Testis (tissue), 5 donors: ENCODE measurements at places on chromosomes 5 and 9. TPM values are rescaled to one million over a fixed set of nuclear protein-coding genes. Genes with fewer than 3 reads are reported as not detected.

The ARL14EPL gene
- not detected for total RNA-seq

The MAMDC4 gene
- 21.9 TPM for total RNA-seq

The SPINK4 gene
- total RNA-seq = not detected

The TEK gene
- 3.2 TPM for total RNA-seq

The CNTFR gene
- total RNA-seq = 16.0 TPM

The CAPSL gene
- 3.5 TPM for total RNA-seq

- H3K4me1 ChIP-seq = no peaks in the 10 kb centered on the region
- no peak overlapping the region for H3K4me3 ChIP-seq
- no peaks in the 10 kb centered on the region for H3K27me3 ChIP-seq
- H3K36me3 ChIP-seq = no peaks in the 10 kb centered on the region
- DNase-seq = no peak
Observed at GRCh38 chr9:76701441-76702039, 62.7 kb upstream of the PCA3 start.

DNA sequence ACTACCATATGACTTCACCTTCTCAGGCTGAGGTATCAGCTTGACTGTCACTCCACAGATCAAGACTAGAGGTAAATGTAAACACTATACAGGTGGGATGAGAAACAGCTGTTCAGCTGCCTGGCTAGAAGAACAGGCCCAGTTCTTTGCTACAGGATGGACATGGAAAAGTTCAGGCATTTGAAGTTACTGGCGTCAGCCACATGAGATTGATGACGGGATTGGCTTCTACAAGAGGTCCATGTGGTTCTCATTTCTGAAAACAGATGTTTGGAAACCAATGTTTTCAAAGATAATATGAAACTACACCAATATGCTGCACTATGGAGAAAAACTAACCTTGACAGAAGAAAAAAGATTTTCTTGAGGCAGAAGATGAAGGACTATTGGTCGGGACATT is 324.1 kb downstream of the CDH10 start:
- H3K4me3 ChIP-seq = no peak overlapping the region
- no peaks in the 10 kb centered on the region for H3K36me3 ChIP-seq
- no peak for DNase-seq
- no peaks in the 10 kb centered on the region for H3K27me3 ChIP-seq
- no peaks in the 10 kb centered on the region for H3K4me1 ChIP-seq
- H3K27ac ChIP-seq = no peak overlapping the region

GRCh38 chr5:149002053-149002452 is 60.8 kb downstream of the SH3TC2 start:
- H3K4me3 ChIP-seq = no peak overlapping the region
- peak; percentile 16 for DNase-seq
- H3K4me1 ChIP-seq = no peaks in the 10 kb centered on the region
- no peaks in the 10 kb centered on the region for H3K36me3 ChIP-seq
- H3K27me3 ChIP-seq = no peaks in the 10 kb centered on the region

DNA sequence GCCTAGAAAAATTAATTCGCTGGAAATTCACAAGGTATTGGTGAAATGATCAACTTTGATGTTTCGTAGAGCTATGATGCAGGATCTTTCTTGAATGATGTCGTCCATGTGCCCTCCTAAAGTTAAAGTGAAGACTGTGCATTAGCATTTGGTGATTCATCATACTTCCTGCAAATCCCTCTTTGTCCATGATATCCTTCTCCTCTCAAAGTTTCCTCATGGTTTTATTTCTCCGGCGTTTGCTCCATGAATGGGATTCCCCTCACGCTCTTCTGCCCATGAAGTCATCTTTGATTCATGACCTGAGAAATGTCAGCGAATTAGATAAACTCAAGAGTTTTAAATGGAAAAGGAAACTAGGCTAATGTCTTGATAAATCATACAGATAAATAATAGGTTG is 372.7 kb downstream of the PSAT1 start:
- H3K36me3 ChIP-seq = no peaks in the 10 kb centered on the region
- no peaks in the 10 kb centered on the region for H3K4me1 ChIP-seq
- no peak overlapping the region for H3K4me3 ChIP-seq
- H3K27ac ChIP-seq = no peak overlapping the region
- H3K27me3 ChIP-seq = no peaks in the 10 kb centered on the region

GRCh38 chr5:35618304-35618636 is 607 bp downstream of the SPEF2 start:
- H3K27ac ChIP-seq = no peak overlapping the region
- DNase-seq = no peak
- no peaks in the 10 kb centered on the region for H3K4me1 ChIP-seq
- H3K36me3 ChIP-seq = no peaks in the 10 kb centered on the region

DNA sequence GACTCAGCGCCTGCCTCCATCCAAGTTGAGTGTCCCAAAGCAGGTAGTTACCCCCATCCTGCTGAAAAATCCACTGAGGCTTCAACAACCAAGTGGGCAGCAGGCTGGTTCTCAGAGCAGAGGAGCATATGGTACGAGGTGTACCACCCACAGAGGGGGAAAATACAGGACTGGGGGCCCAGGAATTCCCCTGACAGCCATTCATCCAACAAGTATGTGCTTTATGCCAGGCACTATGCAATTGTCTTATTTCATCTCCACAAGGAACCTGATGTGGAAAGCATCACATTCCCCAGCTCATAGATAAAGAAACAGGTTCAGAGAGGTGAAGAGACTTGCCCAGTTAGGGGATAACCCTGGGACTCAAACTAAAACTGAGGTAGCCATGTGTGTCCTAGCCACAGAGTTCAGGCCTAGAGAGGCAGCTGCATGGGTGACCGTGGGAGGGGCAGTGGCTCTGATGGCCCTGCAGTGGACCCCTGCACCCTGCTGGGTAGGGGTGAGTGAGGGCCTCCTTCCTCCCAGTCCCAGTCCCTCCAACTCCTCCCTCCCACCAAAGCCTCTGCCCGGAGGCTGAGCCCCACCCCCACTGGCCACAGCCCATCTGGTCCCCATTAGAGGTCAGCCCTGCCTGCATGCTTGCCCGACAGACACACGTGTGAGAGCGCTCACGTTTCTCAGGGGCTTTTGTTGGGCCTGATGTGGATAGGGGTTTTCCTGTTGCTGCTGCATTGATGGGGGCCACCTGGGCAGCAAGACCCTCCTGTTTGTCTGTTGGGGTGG is 11.5 kb downstream of the PDLIM4 start:
- H3K27ac ChIP-seq = no peak overlapping the region
- H3K4me1 ChIP-seq = peaks cover 11% of the 10 kb centered on the region
- no peaks in the 10 kb centered on the region for H3K27me3 ChIP-seq
- DNase-seq = no peak
- no peaks in the 10 kb centered on the region for H3K36me3 ChIP-seq
- no peak overlapping the region for H3K4me3 ChIP-seq

DNA sequence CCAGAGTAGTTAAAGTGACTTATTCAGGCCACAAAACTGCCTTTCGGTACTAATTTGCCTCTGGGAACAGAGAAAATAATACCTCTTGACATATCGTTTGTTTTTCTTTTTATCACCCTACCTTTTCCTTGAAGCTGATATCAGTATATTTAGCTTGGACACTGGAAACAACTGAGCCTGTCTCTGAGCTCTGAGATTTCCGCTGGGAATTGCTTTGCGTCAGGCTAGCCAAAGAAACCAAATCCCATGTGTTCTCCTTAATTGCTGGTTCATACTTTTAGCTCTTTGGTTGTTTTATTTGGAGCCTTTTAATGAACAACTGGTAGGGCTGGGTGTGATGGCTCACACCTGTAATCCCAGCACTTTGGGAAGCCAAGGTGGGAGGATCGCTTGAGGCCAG is 30.3 kb upstream of the SNAPC3 start:
- no peak overlapping the region for H3K27ac ChIP-seq
- H3K4me3 ChIP-seq = no peak overlapping the region
- DNase-seq = no peak
- H3K36me3 ChIP-seq = no peaks in the 10 kb centered on the region
- no peaks in the 10 kb centered on the region for H3K4me1 ChIP-seq

DNA sequence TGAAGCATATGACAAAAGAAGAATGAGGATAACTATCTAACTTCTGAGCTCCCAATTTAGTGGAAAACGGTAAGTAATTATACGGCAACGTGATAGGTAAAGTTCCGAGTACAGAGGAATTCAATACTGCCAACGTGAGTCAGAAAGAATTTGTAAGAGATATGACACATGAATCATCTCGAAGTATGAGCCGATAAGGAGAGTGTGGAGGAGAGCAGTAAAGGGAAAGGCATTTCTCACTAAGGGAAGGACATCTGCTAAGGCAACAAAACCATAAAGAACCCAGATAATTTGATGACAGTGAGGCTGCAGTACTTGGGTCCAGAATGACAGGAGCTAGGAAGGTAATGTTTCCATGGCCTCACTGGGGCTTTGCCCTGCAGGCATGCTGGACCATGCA is 11.0 kb downstream of the MPDZ start:
- no peaks in the 10 kb centered on the region for H3K4me1 ChIP-seq
- no peaks in the 10 kb centered on the region for H3K36me3 ChIP-seq
- no peak overlapping the region for H3K27ac ChIP-seq
- H3K4me3 ChIP-seq = no peak overlapping the region
- no peaks in the 10 kb centered on the region for H3K27me3 ChIP-seq

- no peak overlapping the region for H3K27ac ChIP-seq
- H3K4me3 ChIP-seq = no peak overlapping the region
Observed at GRCh38 chr5:111668477-111669414, 88.2 kb downstream of the NREP start.
